ENCODE measurements at places on chromosomes 5 and 9. TPM values are rescaled to one million over a fixed set of nuclear protein-coding genes. Genes with fewer than 3 reads are reported as not detected.

The GMCL2 gene
- not detected for polyA plus RNA-seq

DNA sequence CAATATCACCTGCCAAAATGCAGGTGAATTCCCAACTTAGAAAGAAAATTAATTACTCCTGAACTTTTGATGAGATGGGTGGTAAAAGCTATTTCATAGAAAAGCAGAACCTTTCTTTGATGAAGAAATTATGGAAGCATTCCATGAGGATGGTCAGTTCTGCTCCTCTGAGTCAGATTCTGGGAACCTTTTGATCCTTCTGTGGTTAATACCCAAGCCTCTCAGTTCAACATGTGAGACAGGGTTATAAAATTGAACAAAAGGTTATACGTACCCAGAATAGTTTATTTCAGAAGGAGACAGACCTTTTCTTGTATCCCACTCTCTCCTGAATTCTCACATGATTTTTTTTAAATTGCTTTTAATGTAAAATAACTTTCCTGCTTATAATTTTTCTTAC, 767.6 kb upstream of the ADAMTS16 start:
- no peak for DNase-seq

DNA sequence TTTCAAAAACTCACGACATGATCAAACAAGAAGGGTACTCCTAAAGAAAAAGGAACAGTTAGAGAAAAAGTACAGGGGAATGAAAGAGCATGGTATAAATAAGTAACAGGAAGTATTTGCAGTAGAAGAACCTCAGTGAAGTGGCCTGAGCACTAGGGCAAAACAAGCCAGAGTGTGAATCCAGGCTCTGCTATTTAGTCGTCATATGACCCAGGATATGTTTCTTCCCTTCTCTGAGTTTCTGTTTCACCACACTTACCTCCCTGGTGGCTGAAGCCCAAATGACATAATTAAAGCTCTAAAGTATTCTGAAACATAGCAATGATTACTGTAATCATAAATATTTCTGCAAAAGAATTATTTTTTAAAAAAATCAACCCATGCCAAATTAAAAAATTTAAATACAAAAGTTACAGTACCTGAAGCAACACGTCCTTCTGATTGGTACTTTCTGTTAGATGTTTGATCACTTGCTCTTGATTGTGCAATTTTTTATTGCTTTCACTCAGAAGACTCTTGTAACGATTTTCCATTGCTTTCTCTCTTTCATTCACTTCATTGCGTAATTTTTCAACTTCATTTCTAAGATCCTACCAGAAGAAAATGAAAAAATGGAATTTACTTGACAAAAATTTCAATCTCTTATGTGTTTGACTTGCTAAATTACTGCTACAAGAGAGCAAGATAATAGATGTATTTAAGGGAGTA, 88.9 kb downstream of the CDK5RAP2 start:
- DNase-seq: no peak

The MYMK gene
- not detected for polyA plus RNA-seq

DNA sequence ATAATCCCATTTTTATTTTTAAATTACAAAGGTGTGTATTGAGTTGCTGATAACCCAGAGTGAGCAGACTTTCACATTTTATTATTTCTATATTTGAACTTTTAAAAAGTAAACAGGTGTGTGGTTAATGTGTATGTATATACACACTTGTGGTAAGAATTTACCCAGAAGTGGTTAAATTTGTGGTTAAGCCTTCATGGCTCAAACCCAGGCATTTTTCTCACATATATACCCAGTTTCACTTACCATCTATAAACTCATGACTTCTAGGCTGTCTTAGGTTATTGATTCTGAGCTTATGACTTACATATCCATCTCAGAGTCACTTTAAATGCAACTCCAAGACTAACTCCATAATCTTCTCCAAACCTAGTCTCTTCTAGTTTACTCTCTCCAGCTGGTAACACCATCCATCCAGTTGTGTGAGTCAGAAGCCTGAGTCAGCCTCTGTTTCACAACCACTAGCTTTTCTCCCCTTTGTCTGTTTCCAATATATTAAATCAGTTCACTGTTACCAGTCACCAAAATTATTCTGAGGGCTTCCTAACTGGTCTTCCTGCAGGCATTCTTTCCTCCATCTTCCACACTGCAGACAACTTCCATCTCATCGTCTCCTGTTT, 20.2 kb downstream of the ZBED3 start:
- no peak for DNase-seq

The IGFBPL1 gene
- 1.6 TPM for polyA plus RNA-seq

GRCh38 chr5:121218086-121218485, 633.6 kb upstream of the FTMT start:
- no peak for DNase-seq

- peak; percentile 2 for DNase-seq
These were observed 399.0 kb downstream of the MED10 start for GRCh38 chr5:5979377-5979760.

GRCh38 chr5:122532035-122532434, 220.0 kb downstream of the SNCAIP start:
- DNase-seq: no peak

DNA sequence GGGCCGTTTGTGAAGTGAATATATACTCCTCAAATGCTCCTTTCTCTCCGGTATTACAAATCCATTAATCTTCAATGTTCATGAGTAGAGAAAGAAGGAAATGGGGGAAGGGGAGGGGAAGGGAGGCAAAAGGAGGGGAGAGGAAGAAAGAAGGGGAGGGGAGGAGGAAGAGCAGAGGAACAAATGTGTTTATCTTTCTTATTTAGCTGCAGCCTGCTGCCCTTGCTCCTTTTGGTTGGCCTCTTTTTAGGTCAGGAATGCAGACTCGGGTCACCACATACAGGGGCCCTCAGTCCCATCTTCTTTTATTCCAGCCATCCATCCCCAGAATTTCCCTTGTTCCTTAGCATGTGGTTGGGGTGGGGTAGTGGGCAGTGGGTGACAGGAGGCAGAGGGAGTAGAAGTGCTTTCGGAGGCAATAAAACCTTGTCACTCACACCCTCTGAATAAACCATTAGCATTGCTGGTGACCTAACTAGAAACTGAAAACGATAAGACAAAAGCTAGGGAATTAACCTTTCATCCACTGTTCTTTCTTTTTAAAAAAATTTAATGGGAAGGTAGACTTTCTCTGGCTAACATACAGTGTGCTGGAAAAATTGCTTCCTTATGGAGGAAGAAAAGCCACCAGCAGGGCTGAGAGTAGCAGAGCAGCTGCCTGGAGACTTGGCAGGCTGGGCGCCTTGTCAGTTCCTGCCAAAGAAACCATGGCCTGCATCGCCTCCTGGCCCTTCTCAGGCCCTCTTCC, 16.8 kb upstream of the PRLR start:
- DNase-seq: no peak

The MOB3B gene
- 3.8 TPM for polyA plus RNA-seq

The NEUROG1 gene
- not detected for polyA plus RNA-seq

The FOXD4L5 gene
- polyA plus RNA-seq: not detected

DNA sequence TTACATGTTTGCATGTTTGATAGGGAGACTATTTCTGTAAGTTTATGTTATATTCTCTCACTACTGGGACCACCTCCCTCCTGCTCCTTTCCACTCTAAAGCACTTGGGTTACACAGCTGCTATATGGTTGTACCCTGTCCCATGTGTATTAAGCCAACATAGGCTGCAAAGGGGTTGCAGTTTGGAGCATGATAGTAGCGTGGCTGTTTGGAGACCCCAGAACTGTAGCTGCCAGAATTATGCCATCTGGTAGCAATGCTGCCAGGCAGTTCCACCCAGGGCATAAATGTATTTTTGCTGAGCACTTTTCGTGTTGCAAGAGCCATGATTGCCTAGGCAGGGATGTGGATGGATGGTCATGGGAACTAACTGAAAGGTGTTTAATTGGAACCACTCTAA, 81.8 kb downstream of the CNTLN start:
- no peak for DNase-seq

DNA sequence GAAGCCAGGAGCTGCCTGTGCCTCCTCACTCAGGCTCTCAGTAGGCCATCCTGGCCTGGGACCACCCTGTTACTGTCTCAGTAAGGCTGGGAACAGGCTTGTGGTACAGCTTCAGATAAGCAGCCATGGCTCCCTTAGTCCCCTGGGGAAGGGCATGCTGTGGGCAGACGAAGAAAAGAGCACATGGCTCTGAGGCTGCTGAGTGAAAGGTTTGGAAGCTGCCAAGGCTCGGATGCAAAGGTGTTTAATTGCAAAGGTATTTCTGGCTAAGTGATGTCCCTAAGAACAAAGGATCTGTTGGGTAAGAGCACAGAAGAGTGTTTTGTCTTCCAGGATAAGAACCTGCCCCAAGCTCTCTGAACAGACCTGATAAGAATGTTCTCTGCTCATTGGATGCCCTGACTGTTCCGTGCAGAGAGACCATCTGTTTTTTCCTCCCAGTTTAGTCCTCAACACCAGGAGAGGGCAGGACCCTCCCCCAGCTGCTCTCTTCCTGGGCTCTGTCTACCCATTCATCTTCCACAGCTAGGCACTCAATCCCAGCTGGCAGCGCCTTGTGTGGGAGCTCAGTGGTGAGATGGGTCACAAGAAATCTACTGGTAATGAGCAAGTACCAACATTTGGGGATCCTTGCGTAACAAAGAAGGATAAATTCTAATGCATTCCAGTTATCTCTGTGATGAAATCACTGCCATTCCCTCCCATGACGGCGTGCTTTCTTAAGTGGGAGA, 17.7 kb downstream of the ANGPTL2 start:
- DNase-seq: no peak

DNA sequence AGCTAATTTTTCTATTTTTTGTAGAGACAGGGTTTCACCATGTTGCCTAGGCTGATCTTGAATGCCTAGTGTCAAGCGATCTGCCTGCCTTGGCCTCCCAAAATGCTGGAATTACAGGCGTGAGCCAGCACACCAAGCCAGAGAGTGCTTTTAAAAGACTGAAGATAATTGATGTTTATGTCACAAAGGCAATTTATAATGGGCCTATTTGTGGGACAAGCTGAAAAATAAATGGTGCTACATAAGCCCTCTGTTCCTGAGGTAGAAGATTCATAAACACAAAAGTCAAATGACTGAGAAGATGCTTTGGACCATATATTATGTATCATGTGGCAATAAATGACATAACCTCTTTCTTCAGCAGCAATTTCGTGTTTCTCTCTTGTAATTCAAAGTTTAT, 329.6 kb downstream of the GABRB2 start:
- no peak for DNase-seq

All from urinary bladder (tissue), 4 donors.